ENCODE measurements at places on chromosomes 3 and 15.
A peak's percentile ranks its signal among the peaks of the same experiment; 100 is the strongest.

GRCh38 chr15:84911879-84912660 lies 27.6 kb downstream of the SLC28A1 start:
- DNase-seq, result peak; percentile 38

GRCh38 chr3:13548696-13549622 lies at the start of gene FBLN2:
TSS of gene FBLN2 (plus strand) at chr3:13549125. CDS start at chr3:13570356, 21,231 bp downstream.
- no peak for DNase-seq

GRCh38 chr3:111307676-111308075 lies 234.3 kb upstream of the CD96 start:
- DNase-seq, result no peak

DNA sequence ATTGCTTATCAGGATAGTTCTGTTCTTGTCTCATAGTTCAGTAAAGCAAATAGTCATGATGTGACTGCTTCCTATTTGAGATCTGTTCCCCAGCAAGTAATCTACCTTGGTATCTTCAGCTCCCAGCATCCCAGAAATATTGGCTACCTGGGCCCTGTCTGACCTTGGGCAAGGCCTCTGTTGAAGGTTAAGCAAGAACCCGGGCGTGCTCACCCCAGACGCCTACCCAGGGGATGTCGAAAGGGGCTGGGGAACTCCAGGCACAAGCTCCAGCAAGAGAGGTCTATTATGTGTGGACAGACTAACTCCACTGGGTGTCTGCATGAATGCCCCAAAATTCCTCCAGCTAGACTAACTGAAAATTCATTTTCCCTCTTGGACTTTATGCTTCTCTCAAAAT lies 37.3 kb upstream of the IGF1R start:
- no peak for DNase-seq

DNA sequence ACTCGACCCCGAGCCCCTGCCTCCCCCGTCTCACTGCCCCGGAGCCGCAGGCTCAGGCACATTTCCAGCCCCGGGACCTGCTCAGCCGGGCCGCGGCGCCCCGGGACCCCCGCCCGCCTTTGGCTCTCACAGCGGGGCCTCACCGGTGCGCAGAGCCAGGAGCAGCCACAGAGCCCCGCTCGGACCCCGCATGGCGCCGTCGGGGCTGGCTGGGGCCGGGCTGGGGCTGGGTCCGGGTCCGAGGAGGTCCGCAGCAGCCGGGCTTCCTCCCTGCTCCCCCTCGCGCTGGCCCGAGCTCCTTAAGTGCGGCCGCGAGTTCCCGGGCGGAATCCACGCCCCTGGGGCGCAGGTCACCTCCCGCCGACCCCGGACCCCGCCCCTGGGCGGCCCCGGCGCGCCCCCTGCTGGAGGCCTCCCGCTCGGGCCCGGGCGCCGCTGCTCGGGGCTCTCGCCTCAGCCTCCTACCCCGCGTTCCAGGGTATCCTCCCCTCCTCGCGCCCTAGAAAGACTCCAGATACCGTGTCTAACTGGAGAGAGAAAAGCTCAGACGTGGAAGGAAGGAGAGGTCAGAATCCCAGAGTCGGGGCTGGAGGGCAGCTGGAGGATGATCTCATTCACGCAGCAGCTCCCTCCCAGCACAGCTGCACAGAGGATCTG lies at the start of gene MELTF:
TSS of gene MELTF (minus strand) at position 307 of the 657 bp plus-strand sequence. CDS start at position 192, 115 bp downstream.
- peak; percentile 48 for DNase-seq

DNA sequence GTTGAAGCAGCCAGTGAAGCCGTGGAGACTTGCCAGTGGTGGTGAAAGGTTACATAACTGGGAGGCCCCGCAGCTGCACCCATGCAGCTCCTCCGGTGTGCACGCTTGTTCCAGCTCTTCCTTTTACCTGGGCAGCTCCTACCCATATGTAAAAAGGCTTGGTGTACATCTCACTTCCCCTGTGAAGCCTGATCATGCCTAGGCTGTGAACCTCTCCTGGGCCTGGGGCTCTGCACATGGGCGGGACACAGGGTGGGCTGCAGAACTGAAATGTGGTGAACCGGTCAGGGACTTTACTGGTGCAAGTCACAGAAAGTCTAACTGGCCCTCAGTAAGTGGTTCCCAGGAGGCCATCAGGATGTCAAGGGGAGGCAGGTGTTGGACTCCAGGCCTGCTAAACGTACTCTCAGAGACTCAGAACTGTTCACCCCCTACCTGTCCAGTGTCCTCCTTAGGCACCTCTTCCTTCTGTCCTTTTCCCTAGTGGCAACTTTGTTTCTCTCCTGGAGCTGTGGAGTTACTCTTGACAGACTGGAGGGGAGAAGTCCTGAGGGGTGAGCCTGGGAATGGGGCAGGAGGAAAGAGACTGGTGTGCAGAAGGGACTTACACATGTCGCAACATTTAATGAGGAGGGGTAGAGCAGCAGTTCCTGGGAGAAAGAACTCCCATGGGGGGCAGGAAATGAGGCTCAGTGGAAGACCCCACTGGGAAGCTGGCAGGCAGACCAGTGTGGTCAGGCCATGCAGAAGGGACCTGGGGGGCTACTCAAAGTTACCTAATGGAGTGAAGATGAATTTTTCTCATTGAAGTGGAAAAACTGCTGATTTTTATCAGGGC lies 148.1 kb downstream of the EEFSEC start:
- DNase-seq, result no peak

DNA sequence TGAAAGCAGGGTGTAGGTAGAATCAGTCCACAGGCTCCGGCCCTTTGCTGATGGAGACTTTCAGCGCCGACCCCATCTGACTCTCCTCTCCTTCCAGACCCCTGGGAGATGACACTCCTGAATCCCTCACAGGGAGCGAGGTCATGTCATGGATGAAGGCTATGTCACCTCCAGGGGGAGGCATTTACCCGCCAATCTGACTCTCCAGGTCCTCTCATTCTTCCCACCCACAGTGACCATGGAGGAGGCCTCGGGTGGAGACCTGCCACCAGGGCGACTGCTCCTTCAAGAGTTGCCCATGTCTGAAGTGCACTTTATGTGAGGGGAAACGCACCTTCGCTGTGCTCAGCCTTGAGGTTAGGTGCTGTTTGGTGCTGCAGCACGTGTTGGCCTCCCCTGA lies 112.7 kb downstream of the KLF13 start:
- DNase-seq, result no peak

- no peak for DNase-seq
These were observed 28.1 kb downstream of the ZXDC start for GRCh38 chr3:126447456-126448106.

DNA sequence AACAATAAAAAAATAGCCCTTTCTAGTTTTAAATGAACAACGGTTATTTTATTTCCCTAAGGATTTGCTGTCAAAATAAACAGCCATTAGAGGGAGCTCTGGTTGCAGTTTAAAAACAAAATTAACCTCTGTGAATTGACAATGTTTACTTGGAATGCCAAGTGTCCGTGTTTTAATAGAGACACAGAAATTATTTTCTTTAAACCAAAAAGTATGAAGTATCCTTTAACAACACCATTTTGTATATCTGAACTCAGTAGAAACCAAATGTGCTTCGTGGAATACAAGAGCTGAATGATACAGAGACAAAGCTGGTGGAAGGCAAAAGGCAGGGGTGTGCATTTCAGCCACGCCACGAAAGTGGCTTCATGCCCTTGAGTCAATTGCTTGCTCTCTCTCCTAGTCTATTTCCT lies 74.4 kb downstream of the MOBP start:
- DNase-seq, result no peak

DNA sequence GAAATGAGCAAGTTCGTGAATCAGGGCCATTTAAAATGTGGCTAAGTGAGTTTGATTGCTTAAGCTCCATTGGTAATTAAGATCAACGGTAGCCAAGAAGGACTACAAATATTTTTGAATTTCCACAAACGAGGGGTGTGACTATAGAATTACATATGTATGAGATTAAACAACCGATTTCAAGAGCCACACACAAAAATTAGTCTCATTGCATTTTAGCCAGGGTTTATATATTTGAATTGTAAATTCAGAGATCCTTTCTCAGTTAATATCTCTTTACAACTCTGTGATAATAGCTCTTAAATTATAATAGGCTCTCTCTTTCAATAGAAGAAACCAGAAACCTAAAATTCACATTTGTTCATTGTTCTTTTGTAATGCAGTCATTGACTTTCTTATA lies 325.6 kb upstream of the ICE2 start:
- DNase-seq, result no peak

- DNase-seq, result no peak
These were observed 115.8 kb downstream of the IQCH start for GRCh38 chr15:67370206-67370954.

DNA sequence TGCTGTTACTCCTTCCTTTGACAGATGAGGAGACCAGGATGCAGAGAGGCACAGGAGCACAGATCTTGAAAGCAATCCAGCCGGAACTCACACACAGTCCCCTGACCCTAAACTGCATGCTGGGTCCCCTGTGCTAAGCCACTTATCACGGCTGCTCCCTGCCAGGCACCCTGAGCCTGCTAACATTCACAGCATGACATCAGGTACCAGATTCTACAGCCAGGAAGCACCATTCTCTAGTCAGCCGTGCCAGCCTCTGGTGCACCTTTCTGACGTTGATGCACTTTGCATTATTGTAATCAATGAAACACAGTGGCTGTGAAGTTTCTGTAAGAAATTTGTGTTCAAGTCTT lies 247.3 kb downstream of the OCA2 start:
- DNase-seq, result no peak

- DNase-seq, result no peak
These were observed 118.5 kb upstream of the KCNMB2 start for GRCh38 chr3:178417736-178418135.

DNA sequence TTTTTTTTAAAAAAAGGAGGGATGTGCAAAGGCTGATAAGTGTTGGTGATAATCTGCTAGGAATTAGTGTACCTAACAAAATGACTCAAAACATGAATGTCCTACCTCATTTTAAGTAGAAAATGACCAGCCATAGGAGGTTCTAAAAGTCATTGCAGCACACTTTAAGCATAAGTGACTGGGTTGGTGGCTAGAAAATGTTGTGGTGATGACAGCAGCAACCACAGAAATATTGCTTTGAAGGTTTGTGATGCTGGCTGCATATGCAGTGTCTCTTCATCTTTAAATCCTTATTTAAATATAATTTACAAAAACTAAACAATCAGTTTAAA lies 55.2 kb downstream of the CMSS1 start:
- DNase-seq, result no peak

DNA sequence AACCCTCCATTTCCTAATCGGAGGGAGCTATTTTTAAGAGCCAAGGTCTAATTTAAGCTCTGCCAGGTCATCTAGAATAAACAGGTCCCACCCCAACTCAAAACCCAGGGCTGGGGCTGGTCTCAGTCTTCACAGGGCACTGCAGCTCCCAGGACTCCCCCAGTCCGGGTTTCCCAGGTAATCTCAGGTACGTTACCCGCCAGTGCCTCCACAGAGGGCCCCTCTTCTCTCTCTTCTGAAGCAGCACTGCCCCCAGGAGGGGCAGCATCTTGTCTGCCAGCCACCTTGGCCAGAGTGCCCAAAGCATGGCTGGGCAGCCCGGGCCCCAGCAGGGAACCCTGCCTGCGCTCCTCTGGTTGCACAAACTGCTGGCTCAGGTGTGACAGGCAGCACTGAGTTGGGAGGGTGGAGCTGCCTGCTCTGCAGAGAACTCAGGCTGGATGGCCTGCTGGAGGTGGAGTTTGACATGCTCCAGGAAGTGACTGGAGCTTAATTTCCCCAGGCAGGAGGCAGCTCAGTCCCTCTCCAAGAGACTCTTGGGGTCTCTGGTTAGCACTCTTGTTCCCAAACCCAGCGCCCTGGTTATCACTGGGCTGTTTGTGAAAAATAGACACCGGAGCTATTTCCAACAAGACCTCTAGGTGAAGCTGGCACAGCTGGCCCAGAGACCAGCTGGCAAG lies at the start of gene PLA2G4F:
TSS of gene PLA2G4F (minus strand) at position 394 of the 680 bp plus-strand sequence. CDS start at position 307, 87 bp downstream.
- DNase-seq, result no peak

DNA sequence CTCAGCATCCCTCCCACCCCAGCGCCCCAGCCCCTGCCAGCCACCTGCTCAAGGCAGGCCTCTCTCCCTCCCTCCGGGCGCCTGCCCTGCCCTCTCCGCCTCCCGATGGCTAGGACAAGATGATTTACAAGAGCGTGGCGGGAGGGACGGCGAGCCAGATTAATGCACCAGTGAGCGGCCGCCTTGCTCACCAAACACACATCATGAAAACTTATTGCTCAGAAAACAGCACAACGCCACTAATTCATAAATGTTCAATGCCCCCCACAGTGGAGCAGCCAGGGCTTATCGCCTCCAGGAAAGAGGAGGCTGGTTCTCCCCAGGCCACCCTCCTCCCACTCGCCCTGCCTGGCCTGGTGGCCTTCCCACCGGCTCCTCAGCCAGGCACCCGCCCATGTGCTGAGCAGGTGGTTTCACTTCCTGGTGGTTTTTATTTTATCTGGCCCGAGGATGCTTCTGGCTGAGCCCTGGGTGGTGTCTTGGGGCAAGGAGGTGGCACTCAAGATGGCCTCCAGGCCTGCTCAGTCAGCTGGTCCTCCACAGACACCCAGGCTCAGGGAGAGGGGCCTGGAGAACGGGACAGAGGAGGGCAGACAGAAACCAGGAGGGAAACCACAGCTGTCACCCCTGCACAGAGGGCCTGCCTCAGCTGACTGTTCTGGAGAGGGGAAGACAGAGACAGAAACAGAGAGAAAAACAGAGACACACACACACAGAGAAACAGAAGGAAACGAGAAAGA lies 284.9 kb downstream of the UACA start:
- DNase-seq, result no peak

DNA sequence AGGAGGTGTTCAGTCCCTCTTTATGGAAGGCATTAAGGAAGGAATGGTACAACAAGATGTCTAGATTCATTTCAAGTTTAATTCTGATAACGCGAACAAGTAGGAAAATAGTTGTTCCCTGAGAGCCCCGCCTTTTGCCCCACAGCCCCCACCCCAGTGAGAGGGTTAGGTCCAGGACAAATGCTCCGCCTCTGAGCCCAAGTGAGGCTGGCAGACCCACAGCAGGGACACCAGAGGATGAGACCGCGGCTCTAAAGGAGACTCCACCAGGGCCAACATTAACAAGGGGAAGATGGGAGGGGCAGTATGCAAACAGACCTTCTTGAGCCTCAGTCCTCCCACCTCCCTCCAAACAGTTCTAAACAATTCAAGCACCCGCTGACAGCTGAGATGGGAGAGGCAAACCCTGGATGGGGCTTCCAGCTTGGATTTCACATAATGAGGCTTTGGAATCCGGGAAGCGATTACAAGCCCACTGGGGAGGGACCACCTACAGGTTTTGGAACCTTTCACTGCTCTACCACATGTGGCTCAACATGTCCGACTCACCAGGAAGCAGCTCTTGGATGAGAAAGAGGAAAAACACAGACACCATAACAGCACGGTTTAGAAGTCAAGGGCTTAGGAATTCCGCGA lies 42.9 kb upstream of the IREB2 start:
- DNase-seq, result no peak

GRCh38 chr3:131518680-131519079 lies 15.9 kb upstream of the MRPL3 start:
- no peak for DNase-seq

DNA sequence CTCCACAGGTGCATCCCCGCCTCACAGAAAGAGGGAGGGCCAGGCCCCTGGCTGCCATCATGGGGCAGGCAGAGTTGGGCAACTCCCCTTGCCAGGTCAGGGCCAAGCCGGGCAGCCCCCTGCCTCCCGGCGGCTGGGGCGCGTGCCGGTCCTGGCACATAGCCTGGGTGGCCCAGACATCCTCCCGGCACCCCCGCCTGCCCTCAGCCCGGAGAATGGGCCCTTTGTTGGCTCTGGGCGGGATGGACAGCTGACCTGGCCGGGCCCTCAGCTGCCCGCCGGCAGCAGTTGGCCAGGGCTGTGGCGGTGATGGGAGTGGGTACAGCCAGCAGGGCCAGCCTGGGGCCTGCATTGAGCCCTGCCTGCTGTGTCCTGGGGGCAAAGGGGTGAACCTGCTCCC lies 16.5 kb downstream of the PLXNA1 start:
- peak; percentile 47 for DNase-seq

GRCh38 chr15:62135532-62136134 lies 29.5 kb downstream of the C2CD4B start:
- DNase-seq, result no peak

- no peak for DNase-seq
These were observed 237.5 kb downstream of the P3H2 start for GRCh38 chr3:189883113-189883753.
